ENCODE measurements at places on chromosomes 7 and 10.
A peak's percentile ranks its signal among the peaks of the same experiment; 100 is the strongest.

DNA sequence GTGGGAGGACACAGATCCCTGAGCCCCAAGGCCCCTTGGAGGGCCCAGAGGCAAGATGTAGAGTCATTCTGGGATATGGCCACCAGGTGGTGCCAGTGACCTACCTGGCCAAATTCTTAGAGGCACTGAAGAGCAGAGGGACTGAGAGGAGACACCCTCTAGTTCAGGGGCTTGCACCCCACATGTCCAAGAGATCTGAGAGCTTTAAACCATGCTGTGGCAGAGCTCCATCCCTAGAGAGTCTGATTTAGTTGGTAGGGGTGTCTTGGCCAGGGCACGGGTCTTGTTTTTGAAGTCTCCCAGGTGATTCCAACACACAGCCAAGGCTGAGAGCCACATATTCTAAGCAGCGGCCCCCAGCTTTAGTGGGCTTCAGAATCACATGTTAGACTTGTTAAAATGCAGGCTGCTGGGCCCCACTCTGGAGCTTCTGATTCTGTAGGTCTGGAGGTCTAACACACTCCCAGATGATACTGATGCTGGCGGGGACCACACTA lies 52.5 kb downstream of the PRF1 start:
- no peak overlapping the region for H3K4me3 ChIP-seq
- no peaks in the 10 kb centered on the region for H3K27me3 ChIP-seq
- H3K27ac ChIP-seq, result no peak overlapping the region
- H3K4me1 ChIP-seq, result no peaks in the 10 kb centered on the region

DNA sequence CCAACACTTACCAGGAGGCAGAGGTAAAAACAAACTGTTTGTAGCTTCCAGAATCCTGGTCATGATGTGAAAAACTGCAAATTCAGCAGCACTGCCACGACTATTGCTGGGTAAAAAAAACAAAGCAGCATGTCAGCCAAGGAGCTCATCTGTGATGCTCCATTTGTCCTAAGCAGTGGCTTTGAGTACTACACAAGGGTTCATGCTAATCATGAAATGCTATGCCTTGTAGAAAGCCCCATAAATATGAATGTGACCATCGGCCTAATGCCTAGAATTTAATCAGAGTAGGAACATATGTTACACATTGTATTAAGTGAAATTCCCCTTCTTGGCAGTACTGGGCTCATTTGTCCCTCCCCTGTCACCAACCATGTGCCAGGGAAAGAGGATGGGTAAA lies 95.4 kb downstream of the GSAP start:
- H3K27ac ChIP-seq, result no peak overlapping the region
- DNase-seq, result no peak
- no peaks in the 10 kb centered on the region for H3K4me1 ChIP-seq
- no peaks in the 10 kb centered on the region for H3K36me3 ChIP-seq

GRCh38 chr10:78316451-78316931 lies 282.8 kb downstream of the RPS24 start:
- DNase-seq, result no peak
- no peak overlapping the region for H3K27ac ChIP-seq
- H3K4me1 ChIP-seq, result no peaks in the 10 kb centered on the region
- H3K27me3 ChIP-seq, result no peaks in the 10 kb centered on the region
- no peaks in the 10 kb centered on the region for H3K36me3 ChIP-seq
- no peak overlapping the region for H3K4me3 ChIP-seq

GRCh38 chr7:118664498-118664897 lies 440.0 kb downstream of the ANKRD7 start:
- H3K27me3 ChIP-seq, result no peaks in the 10 kb centered on the region
- H3K4me3 ChIP-seq, result no peak overlapping the region

DNA sequence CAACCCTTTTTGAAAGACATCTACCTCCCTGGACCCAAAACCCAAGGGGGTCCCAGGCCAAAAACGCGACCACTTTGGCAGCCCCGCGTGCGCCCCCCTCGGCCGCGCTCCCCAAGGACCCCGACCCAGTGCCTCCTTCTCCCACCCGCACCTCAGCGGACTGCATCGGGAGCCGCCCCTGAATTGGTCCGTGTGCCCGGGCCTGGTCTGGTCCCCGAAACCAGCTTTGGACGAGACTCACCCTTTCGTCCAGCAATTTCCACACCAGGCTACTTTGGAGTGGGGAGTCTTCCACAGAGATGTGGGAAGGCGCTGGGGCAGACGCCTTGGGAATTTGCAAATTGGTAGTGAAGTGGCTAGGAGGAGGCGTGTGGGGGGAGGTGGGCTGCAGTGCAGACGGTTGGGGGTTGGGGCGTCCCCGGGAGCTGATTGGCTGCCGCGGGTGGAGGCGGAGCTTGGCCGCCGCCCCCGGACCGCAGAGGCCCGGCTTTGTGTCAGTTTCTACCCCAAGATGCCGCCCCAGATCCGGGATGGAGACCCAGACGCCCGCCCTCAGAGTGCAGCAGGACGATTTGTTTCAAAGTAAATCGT lies 16.9 kb downstream of the TCAF1 start:
- H3K36me3 ChIP-seq, result no peaks in the 10 kb centered on the region
- no peak overlapping the region for H3K27ac ChIP-seq
- no peak for DNase-seq
- H3K4me3 ChIP-seq, result peak overlapping the region; percentile 50
- no peaks in the 10 kb centered on the region for H3K27me3 ChIP-seq

DNA sequence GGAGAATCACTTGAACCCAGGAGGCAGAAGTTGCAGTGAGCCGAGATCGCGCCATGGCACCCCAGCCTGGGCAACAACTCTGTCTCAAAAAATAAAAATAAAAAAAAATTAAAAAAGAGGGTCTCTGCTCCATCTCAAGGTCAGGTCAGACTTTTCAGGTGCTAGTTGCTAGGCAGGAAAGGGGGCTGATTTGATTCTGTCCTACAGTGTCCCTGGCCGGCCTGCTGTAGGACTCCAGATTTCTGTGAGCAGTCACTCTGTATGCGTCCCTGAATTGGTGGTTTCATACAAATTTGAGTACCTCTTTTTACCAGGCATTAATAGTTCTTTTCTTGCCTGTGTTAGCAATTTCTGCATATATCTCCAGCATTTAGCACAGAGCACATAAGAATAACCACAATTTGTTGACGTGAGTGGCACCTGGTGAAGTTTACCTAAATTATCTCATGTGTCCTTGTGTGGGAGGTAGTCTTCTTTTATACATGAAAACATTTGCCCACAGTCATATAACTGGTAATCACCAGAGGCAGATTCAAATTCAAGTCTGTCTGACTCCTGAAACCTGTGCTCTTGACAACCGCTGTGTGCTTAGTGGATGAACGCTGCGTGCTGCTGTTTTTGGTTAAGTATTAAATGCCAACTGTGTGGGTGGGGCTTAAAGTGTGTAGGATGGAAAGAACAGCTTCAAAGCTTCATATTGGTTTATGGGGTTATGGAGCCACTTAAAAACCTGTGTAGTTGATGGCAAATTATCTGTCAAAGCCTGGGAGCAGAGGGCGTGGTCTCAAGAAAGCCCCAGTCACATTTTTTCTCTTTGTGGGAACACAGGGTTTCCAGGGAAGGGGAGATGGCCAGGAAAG lies 3.2 kb upstream of the ZNF775 start:
- peak overlapping the region; percentile 94 for H3K27ac ChIP-seq
- no peaks in the 10 kb centered on the region for H3K36me3 ChIP-seq

DNA sequence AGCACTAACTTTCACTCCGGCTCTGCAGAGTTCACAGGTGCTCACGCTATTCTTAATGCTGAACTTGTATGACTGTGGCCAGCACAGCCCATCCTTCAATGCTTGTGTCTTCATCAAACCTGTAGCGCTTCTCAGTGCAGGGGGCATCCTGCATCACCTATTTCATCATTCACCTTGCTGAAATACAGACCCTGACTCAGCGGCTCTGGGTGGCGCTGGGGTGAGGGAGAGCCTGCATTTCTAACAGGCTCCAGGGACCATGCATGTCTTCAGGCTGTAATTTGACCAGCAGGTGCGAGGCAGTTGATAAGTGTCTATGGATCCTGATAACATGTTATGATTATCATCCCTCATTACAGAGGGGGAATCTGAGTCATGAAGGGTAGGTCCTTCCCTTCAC lies 89.3 kb downstream of the VOPP1 start:
- H3K4me3 ChIP-seq, result no peak overlapping the region
- DNase-seq, result peak; percentile 42
- H3K4me1 ChIP-seq, result no peaks in the 10 kb centered on the region

GRCh38 chr7:6256677-6257535 lies 15.5 kb downstream of the CYTH3 start:
- no peaks in the 10 kb centered on the region for H3K36me3 ChIP-seq
- DNase-seq, result no peak
- no peak overlapping the region for H3K27ac ChIP-seq
- no peaks in the 10 kb centered on the region for H3K4me1 ChIP-seq
- no peaks in the 10 kb centered on the region for H3K27me3 ChIP-seq
- no peak overlapping the region for H3K4me3 ChIP-seq

DNA sequence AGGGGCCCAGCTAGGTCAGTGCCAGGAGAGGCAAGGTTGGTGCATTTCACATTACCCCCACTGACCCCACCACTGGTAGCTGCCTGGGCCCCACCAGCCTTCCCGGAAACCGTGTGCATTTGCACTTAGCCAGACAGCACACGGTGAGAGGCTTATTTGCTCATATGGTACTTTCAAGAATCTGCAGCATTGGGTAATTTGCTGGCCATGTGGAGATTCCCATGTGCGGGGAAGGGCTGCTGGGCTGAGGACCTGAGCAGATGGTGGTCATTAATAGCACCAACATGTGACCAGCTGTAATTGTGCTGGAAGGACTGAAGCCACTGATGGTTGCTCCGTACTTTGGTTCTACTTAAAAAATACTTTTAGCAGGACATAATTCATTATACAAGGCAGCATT lies 323.8 kb downstream of the DPP6 start:
- no peak for DNase-seq
- no peak overlapping the region for H3K27ac ChIP-seq
- no peaks in the 10 kb centered on the region for H3K36me3 ChIP-seq
- no peaks in the 10 kb centered on the region for H3K4me1 ChIP-seq
- H3K27me3 ChIP-seq, result no peaks in the 10 kb centered on the region
- no peak overlapping the region for H3K4me3 ChIP-seq

DNA sequence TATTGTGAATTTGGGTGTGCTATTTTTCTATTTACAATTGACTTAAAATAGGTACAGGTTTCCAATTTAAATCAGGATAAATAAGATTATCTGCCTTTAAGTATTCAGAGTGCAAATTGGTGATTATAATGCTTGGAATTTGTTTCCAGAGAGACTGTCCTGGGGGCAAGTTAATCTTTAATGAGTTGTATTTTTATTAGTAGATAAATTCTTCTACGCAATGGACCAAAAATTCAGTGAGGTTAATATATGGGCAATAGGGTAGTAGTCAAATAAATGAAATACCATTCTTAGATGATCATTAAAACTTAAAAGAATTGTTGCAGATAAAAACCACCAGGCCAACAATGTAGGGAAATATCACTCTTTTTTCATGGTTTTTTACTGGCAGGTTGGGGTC lies 3.4 kb downstream of the BICC1 start:
- H3K27me3 ChIP-seq, result no peaks in the 10 kb centered on the region
- DNase-seq, result no peak
- H3K4me3 ChIP-seq, result no peak overlapping the region
- no peaks in the 10 kb centered on the region for H3K4me1 ChIP-seq
- H3K36me3 ChIP-seq, result no peaks in the 10 kb centered on the region
- H3K27ac ChIP-seq, result no peak overlapping the region

GRCh38 chr10:60377955-60378354 lies 11.7 kb downstream of the ANK3 start:
- H3K36me3 ChIP-seq, result no peaks in the 10 kb centered on the region
- no peaks in the 10 kb centered on the region for H3K4me1 ChIP-seq
- no peaks in the 10 kb centered on the region for H3K27me3 ChIP-seq

- DNase-seq, result no peak
- H3K4me1 ChIP-seq, result no peaks in the 10 kb centered on the region
- H3K36me3 ChIP-seq, result no peaks in the 10 kb centered on the region
- H3K27ac ChIP-seq, result no peak overlapping the region
Measured at GRCh38 chr7:94266238-94266644, 128.5 kb upstream of the COL1A2 start.

DNA sequence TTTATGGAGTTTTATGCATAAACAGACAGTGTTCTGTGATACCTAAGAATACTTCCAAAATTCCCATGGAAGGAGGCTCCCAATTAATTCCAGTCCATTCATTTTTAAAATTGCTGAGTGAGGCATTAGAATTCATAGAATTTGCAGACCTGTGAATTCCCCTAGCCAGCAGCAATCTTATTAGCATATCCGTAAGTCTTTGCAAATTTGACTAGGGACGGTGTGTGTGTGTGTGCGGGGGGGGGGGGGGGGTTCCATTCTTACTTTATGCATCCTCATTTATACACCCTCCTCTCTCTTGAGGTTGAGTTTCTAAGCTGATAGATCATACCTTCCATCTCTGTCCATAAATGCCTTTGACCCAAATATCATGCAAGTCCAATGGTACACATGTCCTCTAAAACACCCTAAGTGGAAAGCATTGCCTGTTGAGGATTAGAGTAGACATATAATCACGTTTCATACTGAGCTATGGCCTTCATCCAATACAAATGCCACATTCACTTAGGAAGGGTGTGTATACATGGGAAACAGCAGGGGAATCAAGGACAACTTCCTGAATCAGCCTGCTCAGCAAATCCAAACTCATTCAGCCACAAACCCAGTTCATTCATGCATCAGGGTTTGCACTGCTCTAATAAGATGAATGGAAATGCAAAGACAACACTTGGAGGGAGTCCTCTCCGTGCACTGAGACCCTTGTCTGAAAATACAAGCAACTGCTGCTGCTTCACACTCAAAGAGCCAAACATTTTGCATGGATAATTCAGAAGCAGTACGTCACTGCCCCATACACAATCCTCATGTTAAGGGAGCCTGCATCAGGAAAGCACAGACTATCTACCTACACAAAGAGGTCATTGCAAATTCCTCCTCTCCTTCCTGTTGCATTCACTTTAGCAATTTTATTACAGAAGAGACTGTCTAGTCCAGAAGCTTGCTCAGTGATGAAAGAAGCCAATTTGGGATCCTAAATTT lies 350.8 kb downstream of the KCNMA1 start:
- no peaks in the 10 kb centered on the region for H3K36me3 ChIP-seq
- DNase-seq, result no peak
- H3K27me3 ChIP-seq, result no peaks in the 10 kb centered on the region
- no peak overlapping the region for H3K4me3 ChIP-seq

- no peaks in the 10 kb centered on the region for H3K36me3 ChIP-seq
- H3K27ac ChIP-seq, result no peak overlapping the region
- DNase-seq, result no peak
- H3K27me3 ChIP-seq, result no peaks in the 10 kb centered on the region
Measured at GRCh38 chr7:79909176-79909575, 225.5 kb upstream of the GNAI1 start.

DNA sequence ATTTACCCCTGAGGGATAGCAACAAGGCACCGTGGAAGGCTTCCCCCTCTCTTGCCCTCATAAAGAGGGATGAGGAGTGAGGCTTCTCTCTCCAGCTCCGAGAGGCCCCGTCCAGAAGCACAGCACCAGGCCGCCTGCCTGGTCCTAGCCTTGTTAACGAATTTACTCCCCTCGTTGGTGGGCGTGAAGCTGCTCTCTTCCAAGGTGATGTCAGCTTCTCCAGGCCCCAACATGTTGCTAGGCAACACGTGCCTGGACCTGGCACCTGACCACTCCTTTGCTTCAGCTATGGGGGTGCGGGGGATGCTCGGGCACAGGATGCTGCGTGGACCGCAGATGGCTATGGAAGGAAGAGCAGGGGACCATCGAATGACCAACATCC lies 135.2 kb upstream of the MGMT start:
- no peak for DNase-seq
- H3K4me3 ChIP-seq, result no peak overlapping the region
- no peaks in the 10 kb centered on the region for H3K36me3 ChIP-seq
- no peaks in the 10 kb centered on the region for H3K27me3 ChIP-seq

GRCh38 chr10:119502209-119502608 lies 40.3 kb downstream of the RGS10 start:
- peak; percentile 78 for DNase-seq
- peaks cover 23% of the 10 kb centered on the region for H3K4me1 ChIP-seq
- H3K27ac ChIP-seq, result peak overlapping the region; percentile 61
